ENCODE measurements at places on chromosomes 12 and 14.

- DNase-seq: no peak
These were observed 967.9 kb downstream of the FSCB start for GRCh38 chr14:43539210-43539609.

DNA sequence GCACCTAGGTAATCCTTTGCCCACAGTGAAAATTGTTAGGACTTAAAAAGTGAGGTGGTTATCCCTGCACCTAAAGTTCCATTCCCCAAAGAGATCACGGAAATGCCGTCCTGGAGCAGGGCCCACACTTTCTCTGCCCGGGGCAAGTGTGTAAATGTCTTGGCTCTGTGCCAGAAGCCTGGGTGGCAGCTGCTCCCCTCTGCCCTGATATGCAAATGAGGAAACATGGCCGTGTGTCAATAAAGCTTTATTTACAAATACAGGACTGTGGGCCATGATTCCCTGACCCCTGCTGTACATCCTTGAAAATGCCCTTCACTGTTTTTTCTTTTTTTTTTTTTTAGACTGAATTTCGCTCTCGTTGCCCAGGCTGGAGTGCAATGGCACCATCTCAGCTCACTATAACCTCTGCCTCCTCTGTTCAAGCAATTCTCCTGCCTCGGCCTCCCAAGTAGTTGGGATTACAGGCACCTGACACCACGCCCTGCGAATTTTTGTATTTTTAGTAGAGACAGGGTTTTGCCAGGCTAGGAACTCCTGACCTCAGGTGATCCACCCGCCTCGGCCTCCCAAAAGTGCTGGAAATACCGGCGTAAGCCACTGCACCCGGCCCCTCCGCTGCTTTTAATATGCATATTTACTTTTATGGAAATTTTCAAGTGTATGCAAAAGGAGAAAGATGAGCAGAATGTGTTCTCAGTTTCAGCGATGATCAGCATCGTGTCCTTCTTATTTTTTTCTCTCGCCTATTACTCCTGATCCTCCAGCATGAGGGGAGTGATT lies 75.5 kb downstream of the GALNT9 start:
- DNase-seq: no peak

DNA sequence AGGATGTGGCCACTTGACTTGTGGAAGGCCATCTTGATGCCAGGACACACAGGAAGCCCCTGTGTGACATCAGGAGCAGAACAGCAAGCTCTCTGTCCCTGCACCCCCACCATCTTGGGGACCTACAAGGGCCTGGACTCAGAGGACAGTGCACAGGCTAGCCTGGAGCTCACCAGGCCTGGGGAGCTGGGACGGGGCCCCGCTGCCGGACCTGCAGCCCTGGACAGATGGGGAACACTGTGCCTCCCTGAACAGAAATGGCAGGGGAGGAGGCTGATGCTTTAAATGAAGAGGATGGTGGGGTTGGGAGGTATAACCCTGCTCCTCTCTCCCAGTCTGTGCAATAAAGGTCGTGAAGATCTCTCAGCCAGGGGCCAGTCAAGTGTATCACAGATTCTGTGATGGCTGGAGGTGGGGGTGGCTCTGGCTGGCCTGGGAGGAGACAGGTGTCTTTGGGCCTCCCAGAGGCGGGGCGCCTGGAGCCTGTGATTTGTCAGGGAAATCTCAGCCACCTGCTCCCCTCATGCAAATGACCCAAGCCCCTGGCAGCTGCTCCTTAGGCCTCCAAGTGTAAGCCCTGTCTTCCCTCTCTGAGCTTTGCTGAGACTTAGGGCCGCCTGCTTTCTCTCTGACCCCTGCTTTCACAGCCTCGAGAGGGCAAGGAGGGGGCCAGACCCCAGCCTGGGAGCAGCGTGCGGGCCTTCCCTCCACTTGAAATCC lies 1.1 kb upstream of the GNB3 start:
- no peak for DNase-seq

GRCh38 chr12:15752785-15753184 lies 36.4 kb downstream of the EPS8 start:
- no peak for DNase-seq

DNA sequence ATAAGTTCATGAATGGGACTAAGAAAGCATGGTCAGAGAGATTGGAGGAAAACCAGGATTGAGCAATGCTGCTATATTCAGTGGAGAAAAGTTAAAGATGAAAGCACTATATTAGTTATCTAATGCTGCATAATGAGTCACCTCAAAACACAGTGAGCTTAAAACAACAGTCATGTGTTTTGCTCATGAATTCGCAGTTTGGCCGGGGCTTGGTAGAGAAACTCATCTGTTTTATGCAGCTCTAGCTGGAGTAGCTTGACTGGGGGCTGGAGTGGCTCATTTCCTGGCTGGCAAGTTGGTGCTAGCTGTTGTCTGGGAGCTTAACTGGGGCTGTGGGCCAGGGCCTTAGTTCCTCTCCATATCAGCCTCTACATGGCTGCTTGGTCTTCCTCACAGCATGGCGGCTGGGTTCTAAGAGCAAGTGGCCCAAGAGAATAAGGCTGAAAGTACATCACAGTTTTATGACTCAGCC lies 90.1 kb downstream of the ADCK1 start:
- DNase-seq: no peak

DNA sequence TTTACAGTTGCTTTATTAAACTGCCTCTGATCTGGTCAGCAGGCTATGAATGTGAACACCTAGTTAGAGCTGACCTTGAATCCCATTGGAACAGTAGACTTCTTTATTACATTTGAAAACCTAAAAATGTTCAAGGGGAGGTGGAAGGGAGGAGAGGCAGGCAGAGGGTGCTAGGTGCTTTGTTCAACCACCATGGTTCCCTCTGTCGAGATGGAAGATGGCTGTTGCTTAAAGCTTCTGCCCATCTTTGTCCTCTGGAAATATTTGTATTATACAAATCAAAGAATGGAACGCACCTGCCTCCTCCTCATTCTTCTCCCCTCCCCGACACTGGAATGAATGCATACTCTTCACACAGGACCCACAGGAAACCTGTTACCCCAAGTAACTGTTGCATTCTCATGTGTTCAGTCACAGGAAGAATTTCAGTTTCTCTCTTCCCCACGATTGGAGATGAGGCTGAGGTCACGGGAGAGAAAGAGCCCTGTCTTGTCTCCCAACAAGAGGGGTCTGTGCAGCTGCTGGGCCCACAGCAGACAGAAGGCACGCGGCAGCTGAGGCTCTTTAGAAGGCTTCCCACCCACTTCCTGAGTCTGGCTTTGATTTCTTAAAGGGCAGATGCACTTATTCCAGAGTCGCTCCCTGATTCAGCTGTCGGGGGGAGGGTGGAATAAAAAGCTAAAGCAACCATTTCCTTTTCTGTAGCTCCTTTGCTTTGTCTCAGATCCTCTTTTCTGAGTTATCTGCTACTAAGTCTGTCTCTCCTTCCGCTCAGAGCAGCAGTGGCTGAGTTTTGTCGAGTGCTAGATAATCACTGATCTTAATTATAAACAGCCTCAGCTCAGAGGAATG lies 217.9 kb upstream of the BTG1 start:
- peak; percentile 12 for DNase-seq

- DNase-seq: no peak
These were observed 4.5 kb upstream of the NANOG start for GRCh38 chr12:7784701-7785100.

- DNase-seq: no peak
These were observed 593.8 kb downstream of the RPL10L start for GRCh38 chr14:46057799-46058198.

- DNase-seq: no peak
These were observed 477.5 kb upstream of the GARIN6 start for GRCh38 chr12:99170037-99170436.

GRCh38 chr14:23750357-23750756 lies 114.2 kb downstream of the DHRS2 start:
- no peak for DNase-seq

DNA sequence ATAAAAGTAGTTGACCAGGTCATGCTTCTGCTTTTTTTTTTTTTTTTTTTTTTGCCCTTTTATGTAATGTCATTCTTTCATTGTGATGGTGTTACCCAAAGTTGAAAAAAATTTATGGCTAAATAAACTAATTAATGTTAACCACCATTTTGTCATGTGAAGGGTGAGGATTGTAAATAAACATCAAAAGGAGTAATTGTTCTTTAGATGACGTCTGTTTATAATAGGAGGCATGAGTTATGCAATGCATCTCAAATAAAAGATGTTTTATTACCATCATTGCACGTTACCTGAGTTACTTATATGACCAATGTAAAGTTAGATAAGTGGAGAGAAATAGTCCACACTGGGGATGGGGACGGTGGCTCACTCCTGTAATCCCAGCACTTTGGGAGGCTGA lies 349.9 kb upstream of the PDE3A start:
- no peak for DNase-seq

DNA sequence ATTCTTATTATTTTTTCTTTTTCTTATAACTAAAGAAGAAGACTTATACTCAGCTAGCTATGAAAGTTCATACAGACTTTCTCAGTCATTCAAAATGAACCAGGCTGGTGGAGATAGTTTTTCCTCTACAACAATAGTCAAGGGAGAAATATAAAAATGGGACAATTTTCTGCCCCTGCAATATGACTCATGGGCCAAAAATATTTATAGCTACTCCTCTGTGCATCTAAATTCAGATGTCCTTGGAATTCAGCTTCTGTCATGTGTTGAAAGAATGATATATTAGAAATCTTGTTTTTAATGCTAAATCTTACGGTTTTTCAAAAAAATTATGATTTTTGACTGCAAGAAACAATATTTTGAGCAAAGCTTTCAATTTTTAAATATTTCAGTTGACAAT lies 237.2 kb upstream of the SYT10 start:
- DNase-seq: no peak

DNA sequence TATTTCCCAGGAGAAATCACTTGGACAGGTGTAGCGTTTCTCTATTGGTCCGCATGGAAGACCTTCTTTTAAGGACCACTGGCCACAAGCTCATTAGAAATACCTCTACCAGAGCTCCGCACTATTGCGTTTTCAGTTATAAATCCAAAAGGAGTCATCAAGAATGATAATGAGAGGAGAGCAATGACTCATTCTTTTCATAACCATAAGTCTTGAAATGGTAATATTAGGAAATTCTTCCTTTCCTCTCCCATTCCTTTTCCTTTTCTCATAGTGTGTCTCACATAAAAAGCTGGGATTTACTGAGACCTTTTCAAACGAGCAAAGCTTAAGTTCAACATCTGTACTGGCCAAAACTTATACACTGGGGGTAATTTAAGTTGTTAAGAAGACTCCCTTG lies 215.7 kb downstream of the CPNE8 start:
- no peak for DNase-seq

GRCh38 chr12:6376870-6377666 lies 1.7 kb upstream of the SCNN1A start:
- no peak for DNase-seq

DNA sequence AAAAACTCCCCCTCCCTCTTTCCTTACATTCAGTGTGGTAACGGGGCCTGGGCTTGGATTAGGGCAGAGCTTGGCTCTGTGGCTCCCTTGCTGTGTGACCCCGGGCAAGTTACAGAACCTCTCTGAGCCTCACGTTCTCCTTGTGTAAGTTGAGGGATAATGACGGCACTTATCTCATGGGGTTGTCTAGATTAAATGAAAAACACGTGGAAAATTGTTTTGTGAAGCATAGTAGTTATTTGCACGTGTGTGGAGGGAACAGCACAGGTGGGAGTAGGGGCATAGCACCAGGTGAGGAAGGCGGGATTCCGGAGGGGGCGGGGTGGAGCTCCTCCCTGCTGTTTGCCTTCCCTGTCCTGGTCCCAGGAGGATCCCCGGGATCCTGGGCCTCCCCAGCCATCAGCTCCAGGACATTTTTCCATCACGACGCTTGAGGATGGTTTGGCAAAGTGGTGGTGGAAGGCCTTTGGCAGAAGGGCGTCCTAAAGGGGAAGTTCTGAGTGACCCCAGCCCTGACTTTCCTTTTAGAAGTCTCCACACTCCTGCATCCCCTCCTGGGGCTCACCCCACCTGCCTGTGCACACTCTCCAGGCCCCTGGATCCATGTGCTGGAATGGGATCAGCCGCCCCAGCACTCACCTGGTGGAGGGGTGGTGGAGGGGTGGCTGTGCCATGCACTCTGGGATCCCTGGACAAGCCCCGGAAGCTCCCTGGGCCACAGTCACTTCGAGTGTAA lies 22.7 kb downstream of the LRTM2 start:
- no peak for DNase-seq

DNA sequence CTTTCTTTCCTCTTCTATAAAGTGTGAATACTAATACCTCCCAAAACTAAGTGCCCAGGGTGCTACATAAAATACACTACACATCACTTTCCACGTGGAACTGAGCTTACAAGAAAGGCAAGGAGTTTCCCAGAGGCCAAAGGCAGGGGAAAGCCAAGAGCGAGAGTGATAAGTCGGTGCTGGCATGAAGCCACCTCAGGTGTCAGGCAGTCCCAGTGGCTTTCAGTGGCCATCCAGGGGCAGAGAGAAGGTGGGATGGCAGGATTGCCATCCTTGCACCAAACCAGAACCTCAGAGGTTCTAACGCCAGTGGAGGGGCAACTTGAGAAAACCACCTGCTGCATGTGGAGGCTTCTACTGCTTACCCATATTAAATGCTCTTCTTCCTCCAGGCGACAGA lies 79.7 kb upstream of the DIO3 start:
- DNase-seq: no peak

- DNase-seq: no peak
These were observed 182.4 kb upstream of the CCND2 start for GRCh38 chr12:4091016-4091743.

- DNase-seq: no peak
These were observed 16.2 kb upstream of the KCNK13 start for GRCh38 chr14:90045616-90046015.

- DNase-seq: no peak
These were observed 48.3 kb downstream of the ZFYVE21 start for GRCh38 chr14:103763730-103764488.

GRCh38 chr12:115149279-115149678 lies 465.3 kb upstream of the TBX3 start:
- DNase-seq: no peak

DNA sequence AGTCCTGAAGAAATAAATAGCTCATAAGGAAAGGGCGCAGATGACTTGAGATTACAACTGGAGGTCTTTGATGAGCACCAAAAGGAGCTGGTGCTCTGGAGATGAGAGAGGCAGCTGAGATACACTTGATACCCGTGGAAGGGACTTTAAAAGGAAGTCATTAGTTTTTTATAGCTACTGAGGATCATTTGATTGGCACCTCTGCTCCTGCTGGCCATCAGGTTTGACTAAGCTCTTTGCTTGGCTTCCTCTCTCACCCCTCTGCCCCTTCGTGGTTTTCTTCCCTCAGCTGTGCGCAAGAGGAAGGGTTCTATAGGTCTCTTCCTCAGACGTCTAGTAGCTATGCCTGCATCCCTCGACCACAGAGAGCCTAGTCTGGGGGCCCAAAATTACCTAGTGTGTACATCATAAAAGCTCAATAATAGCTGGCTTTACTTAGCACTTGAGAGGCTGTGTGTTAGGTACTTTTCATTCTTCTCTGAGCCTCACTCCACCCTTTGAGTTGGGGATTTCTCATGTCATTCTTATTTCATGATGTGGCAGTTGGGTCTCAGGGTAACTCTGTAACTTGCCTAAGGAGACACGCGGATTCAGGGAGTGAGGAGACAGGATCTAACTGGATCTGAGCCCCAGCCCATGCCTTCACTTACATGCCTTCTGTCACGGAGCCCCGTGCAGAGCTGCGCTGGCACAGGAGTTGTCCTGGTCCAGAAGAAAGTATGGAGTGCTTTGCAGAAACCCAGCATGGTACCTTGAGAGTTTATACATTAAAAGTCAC lies 68.4 kb upstream of the ASPG start:
- DNase-seq: no peak

Data from activated T-cell treated with anti-CD3 and anti-CD28 coated beads for 48 hours (primary cell).